GM03348 (cell line): ENCODE measurements at places on chromosomes 7 and 10.
A peak's percentile ranks its signal among the peaks of the same experiment; 100 is the strongest.

DNA sequence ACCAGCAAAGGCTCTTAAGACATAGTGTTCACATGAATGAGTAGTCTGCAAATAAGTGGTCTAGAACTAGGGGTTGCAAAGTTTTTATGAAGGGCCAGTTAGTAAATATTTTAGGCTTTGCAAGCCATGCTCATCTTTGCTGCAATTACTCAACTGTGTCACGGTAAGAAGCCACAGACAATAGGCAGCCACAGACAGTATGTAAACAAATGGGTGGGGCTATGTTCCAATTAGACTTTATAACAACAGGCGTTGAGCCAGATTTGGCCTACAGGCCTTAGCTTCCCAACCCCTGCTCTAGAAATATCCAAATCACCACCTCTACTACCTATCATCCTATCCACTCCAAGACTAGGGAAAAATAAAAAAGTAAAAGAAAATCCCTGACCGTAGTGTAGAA is 9.2 kb downstream of the IKZF5 start:
- no peak for DNase-seq

GRCh38 chr10:31949266-31949665 is 20.6 kb upstream of the ARHGAP12 start:
- DNase-seq: no peak

DNA sequence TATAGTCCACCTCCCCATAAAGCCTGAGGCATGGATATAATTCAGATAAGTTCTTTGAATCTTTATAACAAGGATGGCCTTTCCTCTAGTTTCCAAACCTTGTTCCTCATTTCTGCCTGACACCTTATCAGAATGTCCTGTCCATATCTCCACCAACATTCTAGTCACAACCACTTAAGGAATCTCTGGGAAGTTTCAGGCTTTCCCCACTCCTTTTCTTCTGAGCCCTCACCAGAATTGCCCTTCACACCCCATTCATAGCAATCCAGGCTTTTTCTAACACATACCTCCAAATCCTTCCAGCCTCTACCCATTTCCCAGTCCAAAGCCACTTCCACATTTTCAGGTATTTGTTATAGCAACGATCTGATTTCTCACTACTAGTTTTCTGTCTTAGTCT is 18.0 kb upstream of the DIP2C start:
- no peak for DNase-seq

DNA sequence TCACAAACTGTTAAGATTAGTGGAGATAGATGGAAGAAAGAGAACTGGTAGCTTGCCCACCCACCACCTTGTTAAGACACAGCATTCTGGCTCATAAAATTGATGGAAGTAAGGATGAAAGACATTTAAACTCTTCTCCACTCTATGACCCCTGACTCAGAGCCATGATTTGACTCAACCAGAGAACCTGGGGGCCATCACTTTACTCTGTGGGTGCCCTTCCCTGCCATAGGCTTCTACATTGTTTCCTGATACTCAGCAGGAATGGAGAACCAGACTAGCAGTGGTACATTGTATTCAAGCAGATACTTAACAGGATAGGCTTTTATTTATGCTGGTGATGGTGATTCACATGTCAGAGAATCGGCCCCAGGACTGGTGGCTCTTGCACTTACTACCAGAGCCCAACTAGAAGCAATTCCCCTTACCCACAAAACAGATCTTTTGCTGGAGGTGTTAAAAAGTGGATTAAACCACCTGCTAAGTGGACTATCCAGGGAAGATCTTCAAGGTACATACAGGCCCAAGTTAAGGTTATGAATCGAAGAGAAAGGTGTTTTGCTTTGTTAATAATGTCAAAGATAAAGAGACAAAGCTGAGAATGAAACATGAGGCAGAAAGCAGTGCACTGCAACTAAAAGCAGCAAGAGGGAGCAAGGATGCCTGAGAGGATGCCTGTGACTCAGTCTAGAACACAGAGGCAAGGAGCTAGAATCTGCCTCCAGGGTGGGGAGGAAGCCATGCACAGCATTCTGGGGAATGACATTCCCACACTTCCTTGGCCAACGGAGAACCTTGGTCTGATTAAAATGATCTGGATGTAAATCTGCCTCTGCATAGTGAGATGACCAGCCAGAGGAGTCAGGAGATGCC is 36.0 kb upstream of the GLI3 start:
- DNase-seq: peak; percentile 56

GRCh38 chr7:23615331-23615730 is 18.1 kb downstream of the CCDC126 start:
- no peak for DNase-seq

- DNase-seq: peak; percentile 56
Observed at GRCh38 chr7:19772841-19773760, at the start of gene TMEM196. TSS of gene TMEM196 (minus strand) at chr7:19773617. CDS start at chr7:19772696, 921 bp downstream.

GRCh38 chr10:36989233-36989632 is 136.2 kb upstream of the ANKRD30A start:
- DNase-seq: no peak

DNA sequence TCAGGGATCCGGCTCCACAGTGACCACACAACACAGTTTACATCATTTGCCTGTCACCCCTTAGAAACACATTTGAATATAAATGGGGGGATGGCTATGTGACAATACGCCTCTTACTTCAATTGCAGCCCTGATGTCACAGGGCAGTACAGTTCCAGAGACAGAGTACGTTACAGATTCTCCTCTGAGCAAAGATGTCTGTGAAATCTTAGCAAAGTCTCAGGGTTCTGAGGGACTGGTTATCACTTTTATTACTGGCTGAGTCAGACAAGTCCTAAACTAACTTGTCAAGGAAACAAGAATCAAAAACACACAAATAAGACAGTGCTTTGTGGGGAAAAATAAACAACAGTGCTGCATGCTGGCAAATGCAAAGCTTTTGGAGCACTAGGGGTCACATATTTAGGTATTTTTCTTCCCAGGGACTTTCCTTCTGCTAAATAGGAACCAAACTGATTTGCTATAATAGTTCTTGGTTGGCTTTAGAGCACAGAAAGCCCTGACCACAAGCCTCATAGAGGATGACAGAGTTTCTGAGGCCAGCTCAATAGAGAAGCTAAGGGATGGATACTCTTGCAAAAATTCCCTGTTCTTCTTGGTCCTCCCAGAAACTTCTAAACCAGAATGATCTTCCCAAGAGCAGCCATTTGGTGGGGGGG is 501.6 kb downstream of the GRID1 start:
- no peak for DNase-seq

- no peak for DNase-seq
Observed at GRCh38 chr10:32002531-32002930, 53.7 kb downstream of the KIF5B start.

- peak; percentile 85 for DNase-seq
Observed at GRCh38 chr10:101014230-101014884, 14.7 kb downstream of the LZTS2 start.

DNA sequence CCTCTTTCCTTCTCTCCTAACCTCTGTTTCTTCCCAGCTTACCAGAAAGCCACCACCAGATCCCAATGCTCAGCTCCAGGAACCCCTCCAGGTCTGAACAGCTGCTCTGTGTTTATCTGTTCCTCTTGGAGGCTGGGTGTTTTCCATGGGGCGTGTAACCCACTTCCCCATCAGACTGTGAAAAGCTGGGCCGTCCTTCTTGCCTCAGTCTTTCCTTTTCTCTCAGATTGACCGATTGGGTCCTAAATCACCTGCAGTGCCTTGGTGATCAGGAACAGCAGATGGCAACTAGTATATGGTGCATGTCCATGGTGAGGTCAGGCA is 4.8 kb downstream of the SH3PXD2A start:
- peak; percentile 25 for DNase-seq

DNA sequence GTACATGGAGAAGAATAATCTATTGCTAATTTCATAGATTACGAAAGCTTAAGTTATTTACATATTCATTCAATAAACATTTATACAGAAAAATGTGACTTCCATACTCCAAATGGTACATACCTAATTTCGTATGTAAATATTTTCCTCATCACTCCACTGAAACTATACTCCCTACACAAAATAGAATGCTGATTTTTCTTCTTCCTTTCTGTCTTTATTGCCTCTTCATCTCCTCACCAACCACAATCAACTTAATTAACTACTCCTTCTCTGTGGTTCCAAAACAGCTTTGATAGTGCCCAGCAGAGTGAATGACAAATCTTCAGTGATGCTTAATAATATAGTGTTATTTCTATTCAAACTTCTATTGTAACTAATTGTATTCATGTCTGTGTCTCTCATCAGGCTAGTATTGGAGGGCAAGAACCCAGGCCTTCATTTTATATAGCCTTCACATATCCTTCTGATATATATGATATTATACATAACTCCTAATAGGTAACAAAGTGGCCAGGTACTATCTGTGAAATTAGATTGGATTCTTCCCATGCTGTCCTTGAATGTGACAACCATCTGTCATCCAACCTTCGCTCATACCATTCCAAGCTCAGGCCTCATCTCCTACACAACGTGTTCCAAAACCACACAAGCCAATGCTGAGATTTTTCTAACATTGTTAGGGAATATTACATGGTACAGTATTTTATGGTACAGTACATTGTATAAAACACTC is 5.3 kb downstream of the ITGB1 start:
- no peak for DNase-seq

DNA sequence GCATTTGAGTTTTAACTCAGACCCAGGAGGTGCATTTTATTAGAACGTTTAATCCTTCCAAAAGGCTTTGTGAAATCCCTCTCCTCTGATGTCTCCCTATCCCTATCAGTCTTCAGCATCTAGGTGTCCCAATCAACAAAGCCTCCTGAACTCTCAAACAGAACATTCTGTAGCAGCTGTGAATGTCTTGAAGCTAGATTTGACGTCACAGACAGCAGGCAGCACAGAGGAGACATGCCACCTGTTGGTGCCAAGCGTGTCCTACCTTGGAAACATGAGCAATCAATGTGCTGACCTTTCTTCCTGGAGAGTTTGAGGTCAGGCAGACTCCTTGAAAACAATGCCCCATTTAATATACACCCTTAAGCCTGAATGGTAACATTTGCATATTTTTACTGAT is 125.5 kb downstream of the RNLS start:
- DNase-seq: no peak

- no peak for DNase-seq
Observed at GRCh38 chr7:50731703-50732582, 50.8 kb downstream of the GRB10 start.

- peak; percentile 79 for DNase-seq
Observed at GRCh38 chr7:132472463-132473120, 103.7 kb downstream of the PLXNA4 start.

GRCh38 chr10:62332406-62332805 is 41.8 kb upstream of the ZNF365 start:
- no peak for DNase-seq

- DNase-seq: no peak
Observed at GRCh38 chr10:112562809-112563663, 116.0 kb downstream of the VTI1A start.

DNA sequence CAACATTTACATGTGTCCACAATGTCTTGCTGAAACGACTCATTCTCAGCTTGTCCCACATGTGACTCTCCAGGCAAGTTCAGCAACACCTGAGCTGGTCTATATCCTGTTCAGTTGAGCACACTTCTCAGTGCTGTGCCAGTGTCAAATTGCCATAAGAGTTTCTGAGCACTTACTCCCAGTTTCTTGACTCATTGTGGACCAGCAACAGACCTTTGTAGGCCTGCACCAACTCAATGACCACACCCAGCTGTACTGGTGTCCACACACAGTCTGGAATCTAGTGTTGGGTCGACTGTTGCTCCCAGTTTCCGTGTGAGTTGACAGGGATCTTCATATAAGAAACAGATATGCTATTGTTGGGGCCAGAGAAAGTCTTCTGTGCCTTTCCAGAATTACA is 88.0 kb downstream of the PTPN20 start:
- no peak for DNase-seq

- peak; percentile 54 for DNase-seq
Observed at GRCh38 chr7:71868797-71869196, 543.3 kb downstream of the CALN1 start.

DNA sequence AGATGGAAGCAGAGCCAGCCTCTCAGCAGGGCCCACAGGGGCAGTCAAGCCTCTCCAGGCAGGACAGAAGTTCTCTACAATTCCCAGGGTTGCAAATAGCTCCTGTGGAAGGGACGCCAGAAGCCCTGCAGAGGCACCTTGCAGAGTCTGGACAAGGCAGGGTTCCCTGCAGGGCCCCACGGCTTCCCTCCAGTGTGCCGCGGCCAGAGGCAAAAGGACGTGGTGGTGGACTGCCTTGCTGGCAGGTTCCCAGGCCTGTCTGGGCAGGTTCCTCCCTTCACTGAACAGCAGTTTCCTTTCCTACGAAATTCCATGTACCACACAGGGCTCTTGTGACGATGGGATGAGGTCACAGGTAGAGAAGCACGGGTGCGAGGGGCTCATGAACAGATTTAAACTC is 25.1 kb downstream of the UPP1 start:
- DNase-seq: no peak

DNA sequence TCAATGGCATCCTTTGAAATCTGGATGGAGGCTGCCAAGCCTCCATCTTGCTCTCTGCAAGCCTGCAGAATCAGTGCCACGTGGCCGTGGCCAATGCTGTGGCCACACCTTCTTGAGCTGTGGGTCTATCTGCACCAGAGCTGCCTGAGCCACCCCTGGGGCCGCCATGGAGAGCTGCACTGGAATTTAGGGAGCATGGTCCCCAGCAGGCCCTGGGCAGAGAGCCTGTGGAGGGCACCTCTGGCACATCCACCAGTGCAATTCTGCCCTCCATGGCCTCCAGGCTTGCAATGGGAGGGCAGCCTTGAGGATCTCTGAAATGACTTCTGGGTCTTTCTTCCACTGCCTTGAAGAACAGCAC is 55.6 kb upstream of the NKX6-2 start:
- no peak for DNase-seq

DNA sequence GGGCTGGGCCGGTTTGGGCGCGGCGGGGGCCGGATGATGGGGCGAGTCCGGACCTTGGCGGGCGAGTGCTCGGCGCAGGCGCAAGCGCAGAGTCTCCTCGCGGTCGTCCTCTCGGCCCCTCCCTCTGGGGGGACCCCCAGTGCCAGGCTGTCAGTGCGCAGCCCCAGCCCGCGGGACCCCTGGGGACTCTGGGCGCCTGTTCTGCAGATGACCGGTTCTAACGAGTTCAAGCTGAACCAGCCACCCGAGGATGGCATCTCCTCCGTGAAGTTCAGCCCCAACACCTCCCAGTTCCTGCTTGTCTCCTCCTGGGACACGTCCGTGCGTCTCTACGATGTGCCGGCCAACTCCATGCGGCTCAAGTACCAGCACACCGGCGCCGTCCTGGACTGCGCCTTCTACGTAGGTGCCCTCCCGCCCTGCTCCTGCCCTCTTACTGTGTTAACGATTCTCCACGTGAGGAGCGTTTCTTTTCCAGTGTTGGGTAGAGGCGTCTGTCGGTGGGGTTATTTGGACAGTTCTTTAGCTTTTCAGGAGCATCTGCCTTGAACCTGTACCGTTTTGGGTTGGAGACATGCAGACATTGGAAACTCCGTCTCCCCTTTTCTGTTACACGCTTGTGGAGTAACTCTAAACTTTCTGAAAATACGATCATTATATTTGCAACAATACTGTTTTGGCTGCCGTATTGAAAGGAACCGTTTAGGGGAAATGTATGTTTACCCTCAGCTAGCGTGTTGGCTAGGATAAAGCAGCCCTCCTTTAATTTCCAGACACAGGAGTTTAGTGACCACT is 706 bp downstream of the BUB3 start:
- peak; percentile 88 for DNase-seq
